HEK293T (cell line): ENCODE measurements at places on chromosomes 16 and 17.
A peak's percentile ranks its signal among the peaks of the same experiment; 100 is the strongest.

- no peak for DNase-seq
Observed at GRCh38 chr16:31456988-31457360, 2.3 kb upstream of the ARMC5 start.

- peak; percentile 88 for DNase-seq
Observed at GRCh38 chr16:9053006-9053601, 38.3 kb upstream of the HAPSTR1 start.

GRCh38 chr16:53503991-53504663 is 1.1 kb upstream of the AKTIP start:
- DNase-seq: no peak

DNA sequence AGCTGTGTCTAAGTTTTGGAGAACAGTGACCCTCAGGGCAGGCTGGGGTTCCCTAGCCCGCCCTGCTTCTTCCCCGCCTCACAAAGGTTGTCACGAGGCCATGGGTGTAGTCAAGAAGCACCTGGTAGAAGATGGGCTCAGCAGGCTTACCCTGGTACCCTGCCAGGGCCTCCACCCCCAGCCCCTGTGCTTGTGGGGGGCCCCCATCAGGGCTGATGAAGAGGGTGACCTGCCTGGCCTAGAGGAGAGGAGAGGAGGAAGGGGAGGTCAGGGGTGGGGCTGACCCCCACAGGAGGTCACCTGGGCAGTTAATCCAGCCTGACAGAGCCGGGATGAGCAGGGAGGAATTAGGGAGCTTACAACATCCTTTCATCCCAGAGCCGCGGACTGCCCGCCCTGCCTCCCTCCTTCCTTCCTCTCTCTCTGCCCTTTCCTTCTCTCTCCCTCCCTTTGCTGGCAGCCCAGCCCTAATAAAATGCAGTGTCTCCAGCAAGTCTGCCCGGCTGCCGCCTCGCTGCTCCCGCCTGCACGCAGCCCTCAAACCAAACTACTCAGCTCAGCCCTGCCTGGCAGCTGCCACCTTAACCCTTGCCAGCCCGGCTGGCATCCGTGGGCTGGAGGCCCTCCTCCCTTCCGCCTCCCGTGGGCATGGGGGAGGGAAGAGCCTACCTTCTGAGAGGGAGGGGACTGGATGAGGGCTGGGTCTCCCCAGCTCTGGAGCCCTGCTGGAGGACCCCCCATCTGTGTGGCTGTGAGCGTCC is 7.2 kb downstream of the DLX3 start:
- DNase-seq: no peak

GRCh38 chr16:82807311-82807710 is 180.5 kb downstream of the CDH13 start:
- no peak for DNase-seq

DNA sequence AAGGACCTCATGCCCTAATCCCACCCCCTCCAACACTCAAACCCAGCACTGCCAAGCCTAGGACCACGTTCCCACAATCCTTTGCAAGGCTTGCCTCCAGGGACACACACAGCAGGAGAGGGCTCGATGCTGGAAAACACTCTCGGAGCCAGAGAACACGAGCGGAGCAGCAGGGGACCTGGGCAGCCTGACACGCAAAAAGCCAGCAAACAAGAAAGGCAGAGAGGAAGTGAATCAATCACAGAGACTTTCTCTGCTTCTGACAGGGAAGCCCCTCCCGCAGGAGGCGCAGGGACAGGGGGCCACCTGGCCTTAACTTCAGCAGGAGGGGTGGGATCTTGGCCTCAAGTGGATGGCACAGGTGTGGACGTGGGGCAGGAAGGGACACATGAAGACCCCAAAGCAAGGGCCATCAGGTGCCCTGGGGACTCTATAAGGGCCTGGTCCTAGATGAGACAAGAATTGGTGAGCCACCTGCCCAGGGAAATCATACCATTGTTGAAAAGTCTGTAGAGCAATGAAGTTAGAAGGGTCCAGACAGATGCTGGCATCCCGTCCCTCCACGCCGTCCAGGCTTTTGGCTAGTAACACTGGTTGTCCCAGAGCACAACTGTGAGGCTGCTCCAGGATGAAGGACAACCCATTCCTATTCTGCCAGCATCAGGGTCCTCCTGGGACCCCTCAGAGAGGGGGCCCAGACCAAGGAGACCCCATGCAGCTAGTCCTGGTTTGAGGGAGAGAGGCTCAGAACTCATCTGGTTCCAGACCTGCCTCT is 2.2 kb downstream of the SDK2 start:
- DNase-seq: peak; percentile 58

DNA sequence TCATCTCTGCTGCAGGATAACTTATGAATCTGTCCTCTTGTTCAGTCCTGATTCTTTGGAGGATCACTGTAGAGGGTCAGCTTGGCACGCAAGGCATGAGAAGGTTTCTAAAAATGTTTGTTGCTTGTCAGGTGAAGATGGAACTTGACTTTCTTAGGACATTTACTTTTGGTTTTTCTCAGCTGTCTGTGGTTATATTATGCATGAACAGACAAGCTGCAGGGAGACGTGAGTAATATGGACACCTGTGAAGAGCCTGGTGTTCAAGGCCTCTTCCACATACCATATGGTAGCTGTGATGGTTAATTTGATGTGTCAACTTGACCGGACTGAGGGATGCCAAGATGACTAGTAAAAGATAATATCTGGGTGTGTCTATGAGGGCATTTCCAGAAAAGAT is 270.2 kb upstream of the CPHXL start:
- DNase-seq: no peak

DNA sequence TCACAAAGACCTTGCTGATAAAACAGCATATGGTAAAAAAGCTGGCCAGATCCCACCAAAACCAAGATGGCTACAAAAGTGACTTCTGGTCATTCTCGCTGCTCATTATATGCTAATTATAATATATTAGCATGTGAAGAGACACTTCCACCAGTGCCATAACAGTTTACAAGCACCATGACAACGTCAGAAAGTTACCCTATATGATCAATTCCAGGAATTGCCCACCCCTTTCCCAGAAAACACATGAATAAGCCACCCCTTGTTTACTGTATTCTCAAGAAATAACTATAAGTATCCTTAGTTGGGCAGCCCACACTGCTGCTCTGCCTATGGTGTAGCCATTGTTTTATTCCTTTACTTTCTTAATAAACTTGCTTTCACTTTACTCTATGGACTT is 44.6 kb upstream of the IRX5 start:
- DNase-seq: no peak

- DNase-seq: no peak
Observed at GRCh38 chr17:60902399-60902798, 224.7 kb downstream of the BCAS3 start.

- no peak for DNase-seq
Observed at GRCh38 chr16:79444572-79444971, 156.0 kb downstream of the MAF start.

DNA sequence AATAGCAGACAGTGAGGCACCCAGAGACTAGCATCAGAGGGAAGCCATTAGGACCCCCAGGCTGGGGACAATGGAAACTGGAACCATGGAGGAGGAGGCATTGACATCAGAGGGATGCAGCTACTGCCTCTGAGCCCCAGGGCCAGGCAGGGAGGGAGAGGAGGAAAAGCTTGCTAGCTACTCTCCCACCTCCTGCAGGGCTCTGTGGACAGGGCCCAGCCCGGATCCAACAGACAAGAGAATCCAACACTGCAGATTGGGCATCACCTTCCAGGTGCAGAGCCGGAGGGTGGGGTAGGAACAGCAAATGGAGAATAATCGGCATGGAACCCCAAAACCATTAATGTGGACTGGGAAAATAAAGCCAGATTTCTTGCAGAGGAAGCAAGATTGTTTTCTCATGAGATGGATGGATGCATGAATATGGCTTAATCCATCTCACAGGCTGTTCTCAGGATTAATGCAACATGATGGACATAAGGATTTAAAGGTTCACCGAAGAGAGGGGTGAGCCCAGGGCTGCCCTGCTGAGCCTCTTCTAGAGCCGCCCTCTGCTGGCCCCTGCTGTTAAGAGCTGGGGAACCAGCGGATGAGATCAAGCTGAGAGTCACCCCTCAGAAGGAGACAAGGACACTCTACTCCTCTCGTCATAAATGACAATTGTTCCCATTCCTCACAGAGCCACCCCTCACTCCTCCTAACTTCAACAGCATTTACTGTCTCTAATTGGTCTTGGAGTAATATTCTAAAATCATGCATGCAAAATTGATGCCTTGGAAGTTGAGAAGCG is 48.8 kb downstream of the DNAH3 start:
- no peak for DNase-seq

DNA sequence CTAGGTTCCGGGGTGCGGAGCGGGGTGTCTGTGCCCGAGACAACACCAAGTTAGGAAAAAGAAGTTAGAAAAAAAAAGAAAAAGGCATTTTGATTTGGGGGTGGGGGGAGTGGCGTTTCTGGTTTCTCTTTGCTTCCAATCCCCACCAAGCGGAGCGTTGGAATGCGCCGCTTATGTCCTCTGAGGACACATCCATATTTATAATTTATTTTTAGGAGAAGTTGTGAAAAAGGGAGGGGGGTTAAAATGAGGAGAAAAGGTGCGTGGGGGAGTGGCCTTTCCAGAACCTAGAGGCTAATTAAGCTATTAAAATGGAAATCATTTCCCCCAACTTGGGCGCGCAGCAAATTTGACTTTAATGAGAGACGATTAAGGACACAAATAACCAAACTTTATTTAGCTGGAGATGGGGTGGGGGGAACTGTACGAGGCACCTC is 232.1 kb downstream of the MRTFB start:
- DNase-seq: no peak

GRCh38 chr16:35306915-35307314 is 1847.5 kb downstream of the TP53TG3F start:
- DNase-seq: no peak

- DNase-seq: no peak
Observed at GRCh38 chr16:1929105-1929504, 10.9 kb upstream of the HS3ST6 start.
